ENCODE measurements at places on chromosomes 3 and 15.
A peak's percentile ranks its signal among the peaks of the same experiment; 100 is the strongest.

GRCh38 chr3:15876669-15877068 is 78.9 kb upstream of the ANKRD28 start:
- no peak for DNase-seq

DNA sequence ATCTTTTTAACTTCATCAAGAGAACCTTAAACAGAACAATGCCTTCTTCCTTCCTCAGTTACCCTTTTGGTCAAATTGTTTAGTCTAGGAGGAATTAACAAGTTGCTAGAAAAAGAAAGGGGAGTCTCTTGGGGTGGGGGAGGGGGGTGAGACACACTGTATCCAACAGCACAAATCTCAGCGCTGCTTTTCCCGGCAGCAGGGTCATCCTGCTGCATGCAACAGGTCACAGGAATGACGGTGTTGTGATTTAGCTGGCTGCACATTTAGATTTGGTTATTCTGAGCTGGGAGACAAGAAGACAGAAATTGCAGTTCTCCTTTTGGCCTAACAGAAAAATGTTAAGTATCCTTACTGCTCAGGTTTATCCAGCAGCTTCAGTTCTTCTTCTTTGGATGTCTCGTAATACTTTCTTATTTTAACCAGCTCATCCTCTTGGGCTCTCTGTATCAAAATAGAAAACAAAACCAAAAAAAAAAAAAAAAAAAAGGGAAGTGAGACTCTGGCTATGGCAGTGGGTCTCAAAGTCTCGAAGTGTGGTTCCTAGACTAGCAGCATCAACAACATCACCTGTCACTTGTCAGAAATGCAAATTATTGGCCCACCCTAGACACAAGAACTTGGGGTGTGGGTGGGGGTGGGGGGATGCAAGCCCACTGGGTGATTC is 190.5 kb downstream of the GREM1 start:
- no peak for DNase-seq

- no peak for DNase-seq
Measured at GRCh38 chr3:193593668-193594030, 641 bp downstream of the OPA1 start.

- DNase-seq: peak; percentile 56
Measured at GRCh38 chr15:59372352-59373211, at the start of gene MYO1E. Gene MYO1E, minus strand, starts transcription at chr15:59372871. Its CDS starts 371 bp downstream, at chr15:59372500.

GRCh38 chr3:136858381-136858780 is 3.6 kb upstream of the NCK1 start:
- no peak for DNase-seq

- DNase-seq: no peak
Measured at GRCh38 chr3:131925571-131925970, 109.2 kb downstream of the CPNE4 start.
